ENCODE measurements at places on chromosomes 16 and 17. TPM values are rescaled to one million over a fixed set of nuclear protein-coding genes. Genes with fewer than 3 reads are reported as not detected.

The SLC2A4 gene
- 108 TPM for total RNA-seq

The TP53TG3D gene
- not detected for total RNA-seq

The CCDC92B gene
- total RNA-seq, result 0.14 TPM

The GLTPD2 gene
- not detected for total RNA-seq

The CSH1 gene
- not detected for total RNA-seq

The GPR142 gene
- not detected for total RNA-seq

DNA sequence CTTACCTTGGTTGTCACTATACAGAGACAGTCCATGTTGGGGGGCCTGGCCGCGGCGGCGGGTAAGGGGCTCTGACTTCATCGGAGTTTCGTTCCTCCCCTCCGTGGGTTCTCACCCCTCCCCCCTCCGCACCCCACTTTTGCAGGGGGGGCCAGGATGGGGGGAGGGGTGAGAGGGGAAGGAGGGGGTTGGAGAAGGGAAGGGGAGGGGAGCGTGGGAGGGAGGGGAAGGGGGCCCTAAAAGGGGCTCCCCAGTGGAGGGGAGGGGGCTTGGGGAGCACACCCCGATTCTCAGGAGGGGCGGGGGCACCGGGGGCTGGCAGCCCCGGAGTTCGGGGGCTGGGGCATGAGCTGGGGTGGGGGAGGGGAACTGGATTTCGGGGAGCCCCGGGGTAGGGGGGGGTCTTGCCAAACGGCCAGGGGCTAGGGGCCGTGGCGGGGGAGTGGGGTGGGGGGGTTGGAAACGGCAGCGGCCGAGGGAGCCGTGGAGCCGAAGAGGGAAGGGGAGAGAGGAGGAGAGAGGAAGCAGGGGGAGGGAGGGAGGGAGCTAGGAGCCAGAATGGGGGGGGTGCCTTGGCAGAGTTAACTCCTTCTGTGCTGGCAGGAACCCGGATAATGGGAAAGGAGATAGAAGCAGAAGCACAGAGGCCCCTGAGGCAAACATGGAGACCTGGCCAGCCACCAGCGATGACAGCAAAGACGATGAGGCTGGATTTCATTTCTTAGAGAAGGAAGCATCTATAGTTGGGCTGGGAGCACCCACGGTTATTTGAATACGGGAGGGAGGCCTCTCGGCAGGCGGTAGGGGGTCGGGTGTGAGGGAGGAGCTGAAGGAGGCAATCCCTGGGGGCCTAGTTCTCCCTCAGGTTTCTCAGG is 2.3 kb downstream of the DLG4 start:
- DNase-seq, result peak; percentile 91

GRCh38 chr16:12095275-12096156 is 119.0 kb downstream of the SNX29 start:
- peak; percentile 83 for DNase-seq

DNA sequence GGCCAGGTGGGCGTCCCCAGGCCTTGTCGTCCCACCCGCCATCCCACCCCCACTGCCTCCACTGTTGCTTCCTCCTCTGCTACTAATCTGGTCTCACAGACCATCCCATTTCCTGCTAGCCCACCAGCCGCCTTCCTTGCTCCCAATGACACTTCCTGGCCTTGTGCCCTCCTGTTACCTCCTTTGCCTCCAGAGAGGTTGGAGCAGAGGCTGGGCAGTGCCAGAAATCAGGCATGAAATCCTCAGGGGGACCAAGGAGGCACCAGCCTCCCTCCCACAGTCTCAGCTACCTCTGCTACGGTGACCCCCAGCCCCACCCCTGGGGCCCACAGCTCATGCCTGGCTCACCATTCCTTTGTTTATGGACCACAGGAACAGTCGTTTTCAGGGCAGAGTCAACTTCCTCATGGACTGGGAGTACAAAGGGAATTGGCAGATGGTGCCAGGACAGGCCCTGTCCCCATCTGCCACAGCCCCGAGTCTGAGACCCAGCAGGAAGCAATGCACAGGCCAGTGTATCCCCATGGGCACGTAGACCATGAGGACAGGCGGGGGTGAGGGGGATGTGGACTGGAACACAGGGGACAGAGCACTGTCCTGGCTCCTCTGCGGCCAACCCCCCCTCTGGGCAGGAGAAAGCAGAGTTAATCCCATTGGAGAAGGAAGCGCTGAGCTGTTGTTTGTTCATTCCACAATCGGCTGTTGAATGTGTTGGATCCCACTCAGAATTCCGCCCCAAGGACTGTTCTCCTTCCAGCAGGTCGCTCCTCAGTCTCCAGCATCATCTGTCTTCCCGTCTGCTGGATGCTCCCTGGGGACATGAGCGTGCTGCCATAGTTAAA is 2.2 kb upstream of the CDH5 start:
- peak; percentile 83 for DNase-seq

GRCh38 chr17:29243792-29244191 is 2.9 kb upstream of the CRYBA1 start:
- DNase-seq, result no peak

- no peak for DNase-seq
These were observed 7.8 kb upstream of the KRT19 start for GRCh38 chr17:41535764-41536481.

DNA sequence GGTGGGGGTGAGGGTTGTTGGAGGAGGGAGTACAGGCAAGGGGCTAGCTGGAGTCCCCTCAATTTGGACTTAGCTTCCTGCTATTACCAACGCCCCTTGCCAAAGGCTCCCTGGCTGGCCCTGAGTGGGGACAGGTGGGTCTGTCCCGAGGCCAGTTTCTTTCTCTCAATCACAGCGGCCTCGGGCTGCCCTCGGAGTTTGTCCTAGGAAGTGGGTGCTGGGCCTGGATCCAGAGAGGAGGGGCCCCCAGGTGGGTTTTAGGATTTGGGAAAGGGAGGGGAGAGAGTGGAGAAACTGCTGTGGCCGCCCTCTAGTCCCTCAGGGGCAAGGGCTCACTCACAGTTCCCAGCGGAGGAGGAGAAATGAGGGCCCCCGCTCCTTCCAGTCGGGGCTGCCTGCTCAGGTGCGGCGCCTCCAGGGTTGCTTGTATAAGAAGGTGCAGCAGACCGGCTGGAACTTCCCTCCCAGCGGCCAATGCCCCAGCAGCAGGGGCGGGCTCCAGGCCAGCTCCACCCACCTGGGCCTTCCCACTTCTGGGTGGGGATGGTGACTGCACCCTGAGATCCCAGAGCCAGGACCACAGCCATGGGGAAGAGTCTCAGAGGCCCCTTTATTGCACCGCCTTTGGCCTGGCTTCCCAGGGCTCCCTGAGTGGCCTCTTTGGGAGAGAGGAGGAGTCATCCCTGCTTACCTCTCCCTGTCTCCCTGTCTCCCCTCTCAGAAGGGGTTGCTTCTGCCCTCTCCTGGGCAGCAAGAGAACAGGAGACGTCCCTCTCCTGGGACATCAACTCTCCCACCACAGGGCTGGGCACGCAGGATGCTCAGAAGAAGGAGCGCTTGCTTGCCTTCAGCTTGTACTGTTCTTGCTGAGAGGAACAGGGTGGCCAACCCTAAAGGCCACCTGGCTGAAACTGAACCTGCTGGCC is 112.0 kb upstream of the SMURF2 start:
- no peak for DNase-seq

DNA sequence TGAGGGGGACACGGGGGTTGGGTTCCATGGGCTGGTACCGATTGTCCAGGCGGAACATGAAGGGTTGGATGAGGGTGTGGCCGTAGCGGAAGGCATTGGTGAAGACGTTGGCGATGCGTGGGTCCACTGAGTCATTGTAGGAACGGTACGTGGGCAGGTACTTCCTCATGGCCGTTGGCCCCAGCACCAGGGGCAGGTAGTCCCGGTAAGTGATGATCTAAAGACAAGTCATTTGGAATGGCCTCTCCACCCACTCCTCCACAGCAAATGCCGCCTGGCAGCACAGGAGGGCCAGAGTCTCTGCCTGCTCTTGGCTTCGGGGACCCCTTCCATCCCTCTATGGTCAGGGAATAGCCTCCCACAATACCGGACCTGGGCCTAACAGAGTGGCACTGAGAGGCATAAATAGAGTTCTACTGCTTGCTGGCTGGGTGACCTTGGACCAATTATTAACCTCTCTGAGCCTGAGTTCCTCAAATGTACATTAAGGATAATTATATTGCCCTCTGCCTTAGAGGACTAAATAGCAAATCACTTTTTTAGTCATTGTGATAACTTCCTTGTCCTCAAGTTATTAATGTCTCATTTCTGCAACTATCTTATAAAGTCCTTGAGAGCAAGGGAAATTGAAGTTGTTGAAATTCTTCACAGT is 7.2 kb downstream of the MPO start:
- DNase-seq, result no peak

DNA sequence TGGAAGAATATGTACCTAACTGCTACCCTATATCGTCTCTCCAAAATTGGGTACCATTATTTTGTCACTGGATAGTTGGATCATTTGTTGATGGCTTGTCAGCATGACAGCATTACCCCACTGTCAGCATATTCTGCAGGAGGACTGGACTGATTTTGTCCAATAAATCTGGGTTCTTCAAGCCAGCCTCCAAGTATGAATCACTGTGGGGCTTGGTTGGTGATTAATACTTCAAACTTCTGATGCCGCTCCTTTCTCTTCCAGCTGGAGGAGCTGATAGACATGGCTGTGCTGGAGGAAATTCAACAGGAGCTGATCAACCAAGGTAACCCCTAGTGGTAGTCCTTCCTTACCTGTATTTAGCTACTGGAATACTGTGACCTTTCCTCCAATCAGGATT is 2.5 kb downstream of the RPAIN start:
- no peak for DNase-seq

DNA sequence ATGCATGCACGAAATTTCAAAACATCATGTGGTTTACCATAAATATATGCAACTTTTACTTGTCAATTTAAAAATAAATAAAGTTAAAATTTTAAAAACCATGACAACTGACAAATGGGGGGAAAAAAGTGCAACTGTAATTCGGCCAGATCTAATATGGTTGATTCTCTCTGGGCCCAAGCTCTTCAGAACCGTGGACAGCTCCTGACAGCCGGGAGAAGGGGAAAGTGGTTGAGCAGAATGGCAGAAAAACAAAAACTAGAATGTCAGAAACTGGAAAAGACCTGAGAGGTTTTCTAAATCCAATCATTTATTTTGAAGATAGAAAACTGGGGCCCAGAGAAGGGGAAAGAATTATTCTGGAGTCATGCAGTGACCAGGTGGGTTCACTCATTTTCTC is 126.6 kb downstream of the TMEM132E start:
- DNase-seq, result no peak

DNA sequence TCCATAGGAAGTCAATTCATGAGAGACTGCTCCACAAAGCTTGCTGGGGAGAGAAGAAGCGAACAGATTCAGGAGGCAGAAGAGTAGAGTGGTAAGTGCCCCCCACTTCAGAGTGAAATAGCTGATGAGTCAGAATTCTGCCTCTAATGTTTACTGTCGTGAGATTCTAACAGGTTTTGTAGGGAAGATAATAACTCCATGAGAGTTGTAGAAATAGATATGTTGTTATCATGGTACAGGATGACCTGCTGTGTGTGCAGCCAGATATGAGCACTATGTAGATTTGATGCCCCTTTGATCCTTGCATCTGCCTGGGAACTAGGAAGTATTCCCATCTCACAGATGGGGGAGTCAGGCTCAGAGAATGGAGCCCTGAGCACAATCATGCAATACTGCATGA is 502.4 kb upstream of the CDH11 start:
- DNase-seq, result no peak

GRCh38 chr16:11142261-11142630 is 113.8 kb downstream of the SOCS1 start:
- no peak for DNase-seq

DNA sequence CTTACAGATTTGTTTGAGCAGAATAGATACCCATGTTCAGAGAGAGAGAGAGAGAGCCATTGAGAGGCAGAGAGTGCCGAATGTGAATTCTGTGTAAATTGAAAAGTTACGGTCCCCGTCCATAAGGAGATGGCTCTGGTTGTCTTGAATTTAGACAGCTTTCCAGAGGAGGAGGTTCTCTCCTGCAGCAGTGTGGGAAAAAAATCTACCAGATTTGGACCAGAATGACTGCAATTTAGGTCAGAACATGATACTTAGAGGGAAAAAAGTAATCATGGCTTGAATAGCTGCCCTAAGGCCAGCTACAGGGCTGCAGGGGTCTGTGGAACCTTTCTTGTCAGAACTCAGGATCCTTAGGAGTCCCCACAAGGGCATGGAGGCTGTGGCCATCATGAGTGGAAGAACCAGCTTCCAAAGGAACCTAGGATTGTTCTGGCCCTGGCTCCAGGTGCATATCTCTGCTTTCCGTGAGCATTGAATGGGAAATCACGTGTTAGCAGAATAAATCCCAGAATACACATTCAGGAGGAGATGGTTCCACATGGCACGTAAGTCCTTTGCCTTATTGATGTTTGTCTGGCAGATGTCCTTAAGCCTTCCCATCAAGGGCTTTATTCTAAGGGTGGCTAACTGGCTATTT is 13.0 kb downstream of the PITPNC1 start:
- DNase-seq, result no peak

DNA sequence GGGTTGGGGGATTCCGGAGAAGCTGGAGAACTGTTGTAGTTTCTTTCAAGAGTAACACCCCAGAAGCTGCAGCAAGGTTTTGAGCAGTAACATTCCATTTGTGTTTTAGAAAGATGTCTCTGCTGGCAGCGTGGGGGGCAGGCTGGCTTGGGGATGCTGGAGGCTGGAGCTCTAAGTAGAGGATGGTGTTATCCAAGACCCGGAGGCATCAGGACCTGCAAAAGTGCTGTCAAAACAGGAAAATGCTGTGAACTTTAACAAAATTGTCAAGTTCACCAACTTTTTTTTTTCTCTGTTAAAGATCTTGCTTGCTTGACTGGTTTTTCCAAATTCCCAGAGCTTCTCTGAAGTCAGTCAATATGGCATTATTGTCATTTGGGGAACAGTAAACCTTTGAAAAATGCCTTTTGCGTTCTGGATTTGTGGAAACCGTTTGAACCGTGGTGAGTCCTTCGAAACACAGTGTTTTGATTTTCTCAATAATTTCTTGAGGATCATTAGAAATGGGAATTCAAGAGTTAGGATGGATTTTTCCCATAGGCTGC is 189.6 kb upstream of the NLRP1 start:
- DNase-seq, result no peak

DNA sequence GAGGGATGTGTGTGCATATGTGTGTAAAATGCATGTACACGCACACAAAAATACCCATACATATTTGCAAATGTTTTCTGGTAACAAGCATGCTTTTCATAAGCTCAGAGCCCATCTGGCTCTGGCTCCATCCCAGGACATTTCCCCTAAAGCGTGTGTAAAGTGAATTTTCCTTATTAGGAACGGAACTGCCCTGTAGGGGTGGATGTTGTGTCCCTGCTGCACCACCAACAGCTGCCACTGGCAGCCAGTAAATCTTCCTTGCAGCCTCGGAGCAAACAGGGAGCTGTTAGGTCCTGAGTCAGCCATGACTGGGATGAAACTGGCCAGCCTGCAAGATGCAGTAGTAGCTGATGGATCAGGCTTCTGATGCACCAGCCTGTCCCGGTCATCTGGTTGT is 393.5 kb downstream of the UTP18 start:
- no peak for DNase-seq

GRCh38 chr16:13052431-13052830 is 151.0 kb downstream of the SHISA9 start:
- DNase-seq, result no peak

- no peak for DNase-seq
These were observed 576 bp downstream of the EPOP start for GRCh38 chr17:38674014-38674748.
